ENCODE measurements at places on chromosomes 5 and 9.

DNA sequence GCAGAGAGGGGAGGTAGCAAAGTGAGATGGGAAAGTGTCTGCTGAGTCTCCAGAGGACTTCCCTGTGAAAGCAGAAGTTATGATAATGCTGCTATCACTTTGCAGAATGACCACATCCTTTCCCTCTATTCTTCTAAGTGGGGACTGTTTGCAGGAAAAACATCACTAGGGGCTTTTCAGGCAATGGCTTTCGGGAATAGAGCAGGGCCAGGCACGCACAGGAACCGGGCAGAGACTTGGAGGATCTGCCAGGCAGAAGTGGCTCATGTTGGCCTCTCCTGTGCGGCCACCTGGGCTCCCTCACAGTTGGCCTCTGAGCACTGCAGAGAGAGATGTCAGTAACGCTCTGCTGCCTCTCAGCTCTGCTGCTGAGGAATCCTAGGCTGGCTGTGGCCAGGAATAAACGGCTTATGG, 214.7 kb downstream of the MAST4 start:
- DNase-seq = no peak

DNA sequence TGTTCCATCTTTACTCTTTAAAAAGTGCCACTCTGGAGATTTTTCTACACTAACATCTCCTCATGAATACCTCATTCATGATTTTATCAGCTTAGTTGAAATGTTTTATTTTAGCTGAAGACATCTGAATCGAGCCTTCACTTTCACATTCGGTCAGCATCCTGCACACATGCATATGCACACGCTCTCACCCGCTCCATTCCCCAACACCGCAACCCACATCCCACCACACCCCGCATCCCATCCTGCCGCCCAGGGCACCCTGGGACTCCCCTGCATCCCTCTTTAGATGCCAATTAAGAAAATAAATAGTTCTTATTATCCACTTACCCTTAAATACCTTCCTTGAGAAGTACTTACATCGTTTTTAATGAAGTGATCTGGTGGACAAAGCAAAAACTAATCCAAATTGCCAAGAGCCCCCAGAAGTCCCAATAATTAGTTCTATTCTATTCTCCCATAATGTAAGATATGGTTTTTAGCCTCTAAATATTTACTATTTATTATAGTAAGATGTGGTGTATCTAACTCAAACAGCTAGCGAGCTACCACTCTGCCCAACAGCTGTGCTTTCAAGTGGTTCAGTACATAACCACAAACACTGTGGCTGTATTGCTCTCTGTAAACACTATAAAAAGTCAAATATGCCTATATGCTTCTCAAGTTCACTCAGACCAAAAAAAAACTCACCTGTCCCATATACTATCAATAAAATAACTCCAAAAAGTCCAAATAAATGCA, 38.2 kb downstream of the GZMK start:
- DNase-seq = no peak

GRCh38 chr5:95649842-95650620, 3.5 kb downstream of the RFESD start:
- no peak for DNase-seq

GRCh38 chr9:109098960-109099308, 20.8 kb downstream of the TMEM245 start:
- DNase-seq = peak; percentile 22

GRCh38 chr5:67005737-67006499, 190.7 kb downstream of the CD180 start:
- DNase-seq = no peak

DNA sequence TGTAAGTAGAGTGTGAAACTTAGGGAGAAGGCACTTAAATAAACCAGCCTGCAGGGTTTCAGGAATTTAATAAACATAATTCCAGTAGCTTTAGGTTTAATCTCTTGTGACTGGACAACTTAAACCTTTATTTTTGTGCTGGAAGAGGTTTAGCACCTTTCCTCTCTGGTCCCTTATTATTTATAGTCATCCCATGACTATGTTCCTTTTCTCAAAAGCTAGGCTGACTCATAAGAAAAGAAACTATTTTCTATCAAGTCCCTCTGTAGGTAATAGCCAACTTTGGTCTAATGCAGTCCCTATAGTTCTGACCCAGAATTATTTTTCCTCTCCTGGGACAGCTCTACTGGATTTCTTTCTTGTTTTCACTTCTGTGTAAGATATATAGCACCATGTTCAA, 588.9 kb downstream of the NR2F1-AS1 start:
- no peak for DNase-seq

DNA sequence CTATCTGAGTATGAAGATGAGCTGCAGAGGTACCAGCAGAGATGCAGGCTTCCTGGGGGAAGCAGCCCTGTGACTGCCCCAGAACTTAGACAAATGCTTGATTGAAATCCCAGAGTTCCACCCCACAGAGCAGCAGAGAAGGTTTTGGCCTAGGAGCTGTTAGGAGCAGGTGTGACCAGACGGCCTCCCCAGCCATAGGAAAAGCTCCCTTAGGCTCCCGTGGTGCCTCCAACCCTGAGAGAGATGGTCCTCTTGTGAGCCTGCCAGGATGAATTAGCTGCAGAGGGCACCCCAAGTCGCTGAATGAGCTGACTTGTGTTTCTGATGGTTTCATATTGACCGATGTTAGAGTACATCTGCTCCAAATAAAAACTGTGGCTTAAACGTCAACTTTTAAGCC, 22.1 kb downstream of the NTRK2 start:
- no peak for DNase-seq

DNA sequence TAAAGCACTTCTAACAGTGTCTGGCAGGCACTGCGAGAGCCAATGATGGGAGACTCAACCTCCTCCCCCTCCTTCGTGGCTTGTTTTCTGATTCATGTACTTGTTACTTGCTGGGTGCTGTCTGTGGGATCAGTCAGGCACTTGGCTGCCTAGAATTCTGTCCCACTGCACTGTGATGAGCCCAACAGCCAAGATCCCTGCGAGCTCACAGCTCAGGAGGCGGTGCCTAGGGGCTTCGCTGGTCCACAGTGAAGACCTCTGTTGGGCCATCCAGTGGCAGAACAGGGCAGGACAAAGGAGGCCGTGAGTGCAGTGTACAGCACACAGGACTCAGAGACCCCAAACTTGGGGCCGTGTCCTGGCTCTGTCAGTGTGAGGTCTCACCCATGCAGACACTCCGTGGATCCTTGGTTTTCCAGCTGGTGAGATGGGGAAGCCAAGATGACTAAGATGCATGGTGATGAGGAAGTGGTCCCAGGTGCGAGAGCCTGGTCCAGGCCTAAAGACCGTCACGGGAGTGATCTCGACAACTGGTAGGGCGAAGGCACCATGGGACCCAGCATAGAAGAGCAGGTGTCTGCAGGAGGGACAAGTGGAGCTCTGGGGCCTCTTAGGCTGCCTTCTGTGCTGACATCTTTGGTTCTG, 19.5 kb downstream of the MYMK start:
- DNase-seq = no peak

DNA sequence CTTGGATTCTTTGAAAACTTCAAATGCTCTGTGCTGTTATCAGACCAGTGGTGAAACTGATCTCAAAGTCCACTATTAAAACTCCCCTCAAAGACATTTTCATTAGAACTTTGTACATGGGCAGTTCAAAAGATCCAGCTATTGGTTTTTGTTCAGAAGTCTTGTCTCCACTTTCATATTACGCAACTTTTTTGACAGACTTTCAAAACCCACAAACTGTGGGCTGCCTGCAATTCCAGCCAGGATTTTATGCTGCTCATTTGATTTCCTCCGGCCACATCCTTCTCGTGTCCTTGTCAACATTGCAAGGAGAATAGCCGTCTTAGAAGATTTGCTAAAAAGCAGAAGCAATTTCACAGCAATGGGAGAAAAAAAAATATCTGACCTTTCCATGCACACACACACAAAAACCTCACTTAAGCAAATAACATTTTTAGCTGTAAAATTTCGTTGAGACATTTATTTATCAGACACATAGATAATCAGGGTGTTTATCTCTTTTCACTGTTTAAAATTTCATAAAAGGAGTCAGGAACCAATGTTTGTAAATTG, 1990.5 kb downstream of the MAT2B start:
- no peak for DNase-seq

- no peak for DNase-seq
Observed at GRCh38 chr9:69331444-69331843, 6.4 kb downstream of the ENTREP1 start.

- DNase-seq = peak; percentile 21
Observed at GRCh38 chr9:92770360-92770995, 5.8 kb upstream of the BICD2 start.

DNA sequence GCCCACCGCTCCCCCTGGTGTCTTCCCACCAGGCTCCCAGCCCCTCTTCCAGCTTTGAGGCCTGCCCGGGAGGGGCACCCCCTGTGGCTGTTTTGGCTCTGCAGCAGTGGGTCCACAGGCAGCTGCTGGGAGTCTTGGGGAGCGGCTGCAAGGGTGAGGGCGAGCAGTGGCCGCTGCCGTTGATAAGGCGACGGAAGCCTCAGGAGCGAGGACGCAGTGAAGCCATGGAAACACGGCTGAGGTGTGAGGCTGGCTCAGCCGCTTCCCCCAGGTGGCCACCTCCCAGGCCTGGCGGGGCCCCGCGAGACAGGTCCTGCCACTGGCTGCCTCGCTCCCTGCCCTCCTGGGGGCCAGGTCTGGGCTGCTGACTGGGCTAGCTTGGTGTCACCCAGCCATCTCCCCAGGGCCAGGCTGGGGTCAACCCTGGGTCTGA, 41.5 kb downstream of the CXXC5 start:
- DNase-seq = no peak

- no peak for DNase-seq
Observed at GRCh38 chr9:87359958-87360601, 137.6 kb upstream of the DAPK1 start.

DNA sequence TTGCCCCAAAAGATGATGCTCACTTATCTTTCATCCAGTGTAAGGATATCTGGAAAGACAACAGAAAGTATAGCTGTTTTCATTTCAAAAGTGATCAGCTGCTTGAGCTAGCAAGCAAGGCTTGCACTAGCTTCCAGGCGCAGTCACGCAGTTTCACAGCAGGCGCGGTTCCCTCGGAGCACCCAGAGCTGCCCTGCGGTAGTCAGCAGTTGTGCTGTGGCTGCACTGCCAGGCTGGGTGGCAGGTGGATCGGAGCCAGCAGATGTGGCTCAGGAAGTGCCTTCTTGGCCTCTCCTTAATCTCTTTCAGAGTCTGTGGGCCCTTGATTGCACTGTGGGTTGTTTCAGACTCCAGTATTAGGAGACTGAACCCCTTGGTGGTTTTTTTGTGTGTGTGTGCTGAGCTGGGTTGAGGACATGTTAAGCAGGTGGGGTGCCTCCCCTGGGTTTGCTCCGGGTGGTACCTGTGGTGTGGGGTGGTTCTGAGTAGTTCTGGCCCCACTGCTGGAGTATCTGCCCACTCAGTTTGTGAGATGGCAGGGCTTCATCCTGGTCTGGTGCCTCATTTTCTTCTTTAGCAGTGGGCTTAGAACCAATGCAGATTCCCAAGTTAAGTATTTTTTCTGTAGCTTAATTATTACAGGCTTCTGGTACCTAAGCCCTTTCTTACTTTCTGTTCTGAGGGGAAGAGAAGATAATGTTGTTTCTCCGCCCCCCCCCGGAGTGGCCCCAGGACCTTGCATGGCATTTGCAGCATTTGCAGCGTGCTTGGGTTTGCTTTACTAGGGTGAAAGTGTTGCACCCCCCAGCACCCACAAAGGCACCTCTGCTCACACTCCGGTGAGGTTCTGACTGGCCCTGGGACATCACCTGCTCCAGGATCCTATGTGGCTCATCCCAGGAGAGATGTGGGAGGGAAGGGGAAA, 16.4 kb downstream of the TENT4A start:
- DNase-seq = no peak

DNA sequence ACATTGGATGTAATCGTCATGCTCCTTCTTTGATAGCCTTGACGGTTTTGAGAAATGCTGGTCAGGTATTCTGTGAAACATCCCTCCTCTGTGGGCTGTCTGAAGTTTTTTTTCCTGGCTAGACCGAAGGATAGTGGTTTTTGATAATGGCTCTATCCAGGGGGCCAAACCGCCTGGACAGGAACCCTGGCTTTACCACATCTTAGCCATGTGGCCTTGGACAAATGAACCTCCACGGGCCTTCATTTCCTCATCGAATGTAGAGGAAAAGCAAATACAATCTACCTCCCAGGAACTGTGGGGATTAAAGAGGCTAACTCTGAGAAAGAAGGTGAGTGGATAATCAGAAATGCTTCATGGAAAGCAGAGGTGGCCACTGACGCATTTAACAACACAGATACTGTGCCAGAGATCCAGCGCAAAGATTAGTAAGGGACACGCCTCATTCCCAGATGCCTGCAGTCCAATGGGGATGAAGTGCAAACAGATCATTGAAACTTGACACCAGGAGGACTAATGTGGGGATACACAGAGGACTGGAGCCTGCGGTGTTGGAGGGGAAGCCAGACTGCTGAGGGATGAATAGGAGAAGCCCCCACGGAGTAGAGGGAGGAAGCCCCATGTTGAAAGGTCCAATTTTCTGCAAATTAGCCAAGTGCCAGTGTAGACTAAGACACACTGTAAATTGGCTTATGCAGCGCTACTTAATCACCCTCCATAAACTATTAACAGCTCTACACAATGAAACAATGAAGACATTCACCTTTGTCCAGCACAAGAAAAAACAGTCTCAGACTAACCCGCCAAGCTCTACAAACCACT, 41.6 kb downstream of the MYO10 start:
- DNase-seq = peak; percentile 87

DNA sequence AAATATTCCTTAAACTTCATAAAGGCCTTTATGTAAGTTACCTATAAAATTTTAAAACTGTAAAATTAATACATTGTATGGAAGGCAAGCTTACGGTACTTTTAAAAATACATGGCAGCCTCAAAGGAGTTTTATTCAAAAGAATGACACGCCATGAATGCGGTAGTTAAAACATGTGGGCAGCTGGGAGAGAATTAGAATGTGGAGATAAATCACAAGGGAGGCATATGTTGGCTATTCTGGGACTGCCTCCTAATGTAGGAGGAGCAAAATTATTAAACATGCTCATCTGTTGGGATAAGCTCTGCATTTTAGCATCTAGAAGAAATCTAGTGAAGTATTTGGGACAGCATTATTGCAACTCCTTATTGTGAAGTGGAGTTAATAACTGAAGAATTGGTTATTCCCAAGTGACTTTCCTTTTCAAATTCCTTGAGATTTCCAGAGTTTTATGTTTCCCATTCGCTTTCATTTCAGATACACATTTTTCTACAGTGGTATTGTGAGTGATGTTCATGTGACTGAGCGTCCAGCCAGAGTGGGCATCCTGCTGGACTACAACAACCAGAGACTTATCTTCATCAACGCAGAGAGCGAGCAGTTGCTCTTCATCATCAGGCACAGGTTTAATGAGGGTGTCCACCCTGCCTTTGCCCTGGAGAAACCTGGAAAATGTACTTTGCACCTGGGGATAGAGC, 109.4 kb downstream of the CMYA5 start:
- DNase-seq = peak; percentile 26

DNA sequence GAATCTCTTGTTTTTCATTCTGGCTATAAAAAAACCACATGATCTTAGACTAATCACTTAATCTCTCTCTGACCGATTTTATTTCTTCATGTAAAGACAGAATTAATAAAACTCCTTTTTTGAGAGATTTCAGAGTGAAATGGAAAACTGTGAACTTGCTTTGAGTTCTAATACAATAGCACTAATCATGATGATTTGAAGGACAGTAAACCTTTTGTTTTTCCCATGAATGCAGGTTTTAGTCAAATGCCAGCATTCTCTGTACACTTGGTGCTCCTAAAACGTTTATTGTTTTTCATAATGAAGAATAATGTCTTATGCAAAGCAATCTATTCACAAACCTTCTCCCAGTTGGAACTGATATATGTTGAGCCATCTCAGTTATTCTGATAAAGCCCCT, 86.8 kb downstream of the SLC24A2 start:
- no peak for DNase-seq

GRCh38 chr9:117116084-117116483, 298.8 kb downstream of the ASTN2 start:
- DNase-seq = no peak

GRCh38 chr5:117713585-117714198, 1139.1 kb upstream of the SEMA6A start:
- DNase-seq = no peak

Data from fibroblast of skin of back (primary cell).